ENCODE measurements at places on chromosomes 6 and 20. TPM values are rescaled to one million over a fixed set of nuclear protein-coding genes. Genes with fewer than 3 reads are reported as not detected.

Gene HNF4A
- total RNA-seq, result not detected

Gene C6orf132
- total RNA-seq, result 0.22 TPM

- H3K27ac ChIP-seq, result no peak overlapping the region
- peaks cover 12% of the 10 kb centered on the region for H3K4me1 ChIP-seq
- H3K4me3 ChIP-seq, result no peak overlapping the region
- H3K36me3 ChIP-seq, result peaks cover 6% of the 10 kb centered on the region
Measured at GRCh38 chr6:41901882-41902519, 6.8 kb upstream of the USP49 start.

GRCh38 chr20:51507216-51508036 lies 35.1 kb downstream of the NFATC2 start:
- no peak overlapping the region for H3K27ac ChIP-seq
- peaks cover 53% of the 10 kb centered on the region for H3K36me3 ChIP-seq
- peaks cover 49% of the 10 kb centered on the region for H3K4me1 ChIP-seq
- no peaks in the 10 kb centered on the region for H3K27me3 ChIP-seq
- no peak overlapping the region for H3K4me3 ChIP-seq
- no peak for DNase-seq

- no peak overlapping the region for H3K27ac ChIP-seq
- no peak overlapping the region for H3K4me3 ChIP-seq
- peaks cover 6% of the 10 kb centered on the region for H3K36me3 ChIP-seq
Measured at GRCh38 chr6:328136-328670, 35.9 kb downstream of the DUSP22 start.

DNA sequence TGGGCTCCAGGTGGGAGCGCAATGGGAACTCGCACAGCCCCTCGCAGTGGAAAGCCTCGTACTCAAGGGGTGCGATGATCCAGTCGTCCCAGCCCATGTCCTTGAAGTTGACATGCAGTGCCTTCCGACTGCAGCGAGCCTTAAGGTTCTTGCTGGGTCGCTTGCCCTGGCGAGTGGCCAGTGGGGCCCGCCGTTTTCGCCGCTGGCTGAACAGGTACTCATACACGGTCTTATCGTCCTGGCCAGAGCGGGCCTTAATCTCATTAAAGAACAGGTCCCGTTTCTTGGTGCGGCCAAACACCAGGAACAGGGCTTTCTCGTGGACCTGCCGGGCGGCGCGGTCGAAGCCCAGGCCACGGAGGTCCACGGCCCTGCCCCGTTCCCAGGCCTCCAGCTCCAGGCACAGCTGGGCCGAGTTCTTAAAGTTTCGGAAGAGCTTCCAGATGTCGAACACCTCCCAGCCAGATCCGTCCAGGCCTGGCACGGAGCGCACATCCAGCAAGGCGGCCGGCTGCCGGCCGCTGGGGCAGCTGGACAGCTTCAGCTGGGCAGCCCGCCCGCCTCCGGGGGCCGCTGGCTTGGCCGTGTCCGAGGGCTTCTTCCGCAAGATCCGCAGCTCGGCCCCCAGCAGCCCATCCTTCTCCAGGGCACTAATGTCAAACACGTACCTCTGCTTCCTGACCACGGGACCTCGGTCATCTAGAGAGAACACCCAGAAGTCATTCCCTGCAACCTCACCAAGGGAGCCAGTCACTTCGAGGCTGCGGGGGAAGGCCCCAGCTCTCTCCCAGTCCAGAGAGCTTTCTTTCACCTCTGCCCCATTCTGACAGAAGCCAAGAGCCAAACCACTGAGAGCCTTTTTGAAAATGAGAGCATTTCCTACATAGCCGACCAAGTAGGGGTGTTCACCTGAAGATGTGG lies 3.7 kb downstream of the GDF5 start:
- no peaks in the 10 kb centered on the region for H3K4me1 ChIP-seq
- no peaks in the 10 kb centered on the region for H3K36me3 ChIP-seq
- no peak overlapping the region for H3K4me3 ChIP-seq
- no peak overlapping the region for H3K27ac ChIP-seq
- no peaks in the 10 kb centered on the region for H3K27me3 ChIP-seq

- H3K4me1 ChIP-seq, result peaks cover 3% of the 10 kb centered on the region
- no peak for DNase-seq
- H3K27me3 ChIP-seq, result no peaks in the 10 kb centered on the region
- peaks cover 10% of the 10 kb centered on the region for H3K36me3 ChIP-seq
Measured at GRCh38 chr6:144785056-144785455, 499.9 kb downstream of the UTRN start.

DNA sequence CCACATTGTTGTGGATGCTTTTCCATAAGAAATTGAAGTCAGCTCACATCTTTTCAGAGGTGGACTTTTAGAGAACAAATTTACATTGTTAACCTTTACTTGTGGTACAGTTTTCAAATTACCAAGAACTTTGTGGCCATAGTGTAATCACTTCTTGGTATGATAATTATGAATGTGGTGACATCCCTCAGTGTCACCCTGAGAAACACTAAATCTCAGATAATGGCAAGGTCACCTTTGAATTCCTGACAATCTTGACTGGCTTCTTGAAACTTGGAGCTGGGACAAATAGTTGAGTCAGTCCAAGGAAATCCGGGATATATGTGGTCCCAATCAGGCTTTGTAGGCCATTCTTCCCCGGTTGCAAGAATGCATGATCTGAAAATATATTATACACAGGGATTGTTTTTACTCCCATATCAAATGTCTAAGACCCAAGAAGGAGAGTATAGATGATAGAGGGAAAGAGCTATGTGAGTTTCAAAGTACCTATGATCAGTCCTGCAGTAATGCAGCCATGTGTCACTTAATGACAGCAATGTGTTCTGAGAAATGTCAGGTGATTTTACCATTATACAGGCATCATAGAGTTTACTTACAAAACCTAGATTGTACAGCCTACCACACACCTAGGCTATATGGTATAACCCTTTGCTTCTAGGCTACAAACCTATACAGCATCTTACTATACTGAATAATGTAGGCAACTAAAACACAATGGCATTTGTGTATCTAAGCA lies 120.8 kb upstream of the MTHFD1L start:
- peaks cover 2% of the 10 kb centered on the region for H3K27me3 ChIP-seq
- no peak overlapping the region for H3K27ac ChIP-seq
- DNase-seq, result no peak
- no peaks in the 10 kb centered on the region for H3K4me1 ChIP-seq

- no peak overlapping the region for H3K4me3 ChIP-seq
- H3K27ac ChIP-seq, result no peak overlapping the region
- H3K36me3 ChIP-seq, result peaks cover 28% of the 10 kb centered on the region
- H3K27me3 ChIP-seq, result peaks cover 1% of the 10 kb centered on the region
Measured at GRCh38 chr6:152117156-152118133, 310.0 kb downstream of the ESR1 start.

- no peak overlapping the region for H3K4me3 ChIP-seq
- H3K36me3 ChIP-seq, result no peaks in the 10 kb centered on the region
- H3K4me1 ChIP-seq, result peaks cover 7% of the 10 kb centered on the region
- H3K27me3 ChIP-seq, result no peaks in the 10 kb centered on the region
- no peak overlapping the region for H3K27ac ChIP-seq
Measured at GRCh38 chr20:25466846-25467245, 59.4 kb downstream of the GINS1 start.

GRCh38 chr20:51216850-51217249 lies 193.9 kb upstream of the KCNG1 start:
- peaks cover 11% of the 10 kb centered on the region for H3K4me1 ChIP-seq
- H3K27ac ChIP-seq, result no peak overlapping the region
- peaks cover 46% of the 10 kb centered on the region for H3K27me3 ChIP-seq
- no peak for DNase-seq
- H3K4me3 ChIP-seq, result no peak overlapping the region
- H3K36me3 ChIP-seq, result no peaks in the 10 kb centered on the region

- H3K36me3 ChIP-seq, result no peaks in the 10 kb centered on the region
- no peak overlapping the region for H3K27ac ChIP-seq
- no peaks in the 10 kb centered on the region for H3K4me1 ChIP-seq
- DNase-seq, result no peak
- H3K4me3 ChIP-seq, result no peak overlapping the region
Measured at GRCh38 chr20:10721976-10722375, 48.2 kb upstream of the JAG1 start.

DNA sequence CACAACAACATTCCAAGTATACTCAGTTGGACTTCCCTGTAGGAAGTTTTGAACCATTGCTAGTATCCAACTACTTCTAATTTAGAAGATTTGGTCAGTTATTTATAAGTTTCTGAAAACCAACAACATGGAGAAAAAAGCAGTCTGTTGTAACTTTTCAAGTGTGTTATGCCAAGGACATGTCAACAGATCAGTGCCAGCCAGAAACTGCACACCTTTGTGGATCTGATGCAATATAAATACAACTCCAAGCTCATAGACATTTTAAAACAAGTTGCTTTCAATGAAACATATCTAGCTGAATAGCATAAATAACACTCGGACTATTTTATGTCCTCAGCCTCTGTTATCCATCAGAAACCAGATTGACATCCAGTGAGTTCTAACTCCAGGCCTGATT lies 58.3 kb upstream of the CARMIL1 start:
- DNase-seq, result no peak
- no peaks in the 10 kb centered on the region for H3K36me3 ChIP-seq
- no peak overlapping the region for H3K4me3 ChIP-seq

All from activated CD4-positive, alpha-beta memory T cell treated with anti-CD3 and anti-CD28 coated beads for 36 hours (primary cell).